ENCODE measurements at places on chromosomes 5 and 9. TPM values are rescaled to one million over a fixed set of nuclear protein-coding genes. Genes with fewer than 3 reads are reported as not detected.

Gene GLRA1
- total RNA-seq: not detected

Gene SLCO4C1
- 0.09 TPM for total RNA-seq

GRCh38 chr5:150661821-150662596 is 958 bp downstream of the MYOZ3 start:
- no peak for DNase-seq

Gene SLC9A3
- total RNA-seq: 1.4 TPM

Gene DBH
- total RNA-seq: not detected

All from neural progenitor cell (in vitro differentiated cells).